ENCODE measurements at places on chromosomes 12 and 14. TPM values are rescaled to one million over a fixed set of nuclear protein-coding genes. Genes with fewer than 3 reads are reported as not detected.

- no peak overlapping the region for H3K27ac ChIP-seq
- peaks cover 18% of the 10 kb centered on the region for H3K4me1 ChIP-seq
- no peaks in the 10 kb centered on the region for H3K36me3 ChIP-seq
- H3K27me3 ChIP-seq = no peaks in the 10 kb centered on the region
- H3K4me3 ChIP-seq = no peak overlapping the region
- no peak for DNase-seq
Measured at GRCh38 chr14:104396682-104397470, 182.7 kb upstream of the C14orf180 start.

DNA sequence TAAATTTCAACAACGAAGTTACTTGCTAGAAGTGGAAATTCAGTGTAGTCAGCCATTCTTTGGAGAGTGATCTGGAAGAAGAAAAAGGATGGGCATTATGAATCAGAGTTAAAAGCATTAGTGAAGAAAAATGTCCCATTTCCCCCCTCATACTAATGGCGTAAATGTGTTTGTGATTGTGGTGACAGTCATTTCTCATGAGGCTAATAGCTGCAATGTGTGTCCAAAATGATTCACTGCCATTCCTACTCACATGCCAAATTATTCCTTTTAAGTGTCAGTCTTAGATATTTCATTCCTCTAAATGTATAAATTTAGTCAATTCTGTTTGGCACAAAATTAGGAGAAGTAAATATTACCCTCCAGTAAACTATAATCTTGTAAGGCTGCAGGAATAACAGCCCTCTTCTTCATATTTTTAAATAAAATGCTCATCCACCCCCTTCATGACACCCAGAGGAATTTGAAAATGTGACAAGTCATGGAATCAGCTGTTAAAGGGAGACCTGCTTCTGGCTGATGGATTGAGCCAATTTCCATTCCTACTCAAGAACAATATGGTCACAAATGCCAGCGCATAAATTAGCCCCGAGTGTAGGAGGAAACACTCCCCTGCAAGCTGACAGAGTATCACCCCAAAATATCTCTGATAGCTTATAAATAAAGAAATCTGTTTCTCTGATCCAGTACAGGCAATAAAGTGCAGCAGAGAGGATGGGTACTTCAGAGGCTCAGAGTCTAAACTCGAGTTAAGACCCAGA lies 912.3 kb upstream of the SEL1L start:
- H3K27me3 ChIP-seq = no peaks in the 10 kb centered on the region
- H3K36me3 ChIP-seq = no peaks in the 10 kb centered on the region
- no peaks in the 10 kb centered on the region for H3K4me1 ChIP-seq
- peak; percentile 61 for DNase-seq
- no peak overlapping the region for H3K27ac ChIP-seq

GRCh38 chr12:2539938-2540337 lies 254.8 kb upstream of the FKBP4 start:
- H3K36me3 ChIP-seq = peaks cover 11% of the 10 kb centered on the region
- DNase-seq = no peak
- peaks cover 21% of the 10 kb centered on the region for H3K4me1 ChIP-seq
- no peak overlapping the region for H3K27ac ChIP-seq

DNA sequence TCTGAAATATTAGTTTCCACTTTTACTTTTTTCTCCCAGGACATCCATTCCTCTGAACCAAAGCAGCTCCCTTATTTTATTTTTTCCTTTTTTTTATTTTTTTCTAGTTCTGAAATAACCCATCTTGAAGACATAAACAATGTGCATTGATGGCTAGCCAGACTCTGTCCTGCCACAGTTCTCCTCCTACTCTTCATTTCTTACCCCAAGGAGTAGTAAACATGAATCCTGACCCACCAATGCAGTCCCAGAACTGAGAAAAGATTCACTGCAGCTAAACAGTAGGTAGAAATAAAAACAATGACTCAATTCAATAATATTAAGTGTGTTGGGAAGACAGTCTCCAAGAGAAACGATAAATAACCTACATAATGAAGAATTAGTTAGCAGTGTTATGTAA lies 65.7 kb upstream of the NOVA1 start:
- no peaks in the 10 kb centered on the region for H3K27me3 ChIP-seq
- H3K27ac ChIP-seq = no peak overlapping the region
- no peak overlapping the region for H3K4me3 ChIP-seq
- H3K4me1 ChIP-seq = no peaks in the 10 kb centered on the region

- peaks cover 39% of the 10 kb centered on the region for H3K36me3 ChIP-seq
- no peak overlapping the region for H3K27ac ChIP-seq
- H3K4me3 ChIP-seq = no peak overlapping the region
- H3K27me3 ChIP-seq = no peaks in the 10 kb centered on the region
- peak; percentile 26 for DNase-seq
Measured at GRCh38 chr12:51205350-51205749, 12.5 kb downstream of the POU6F1 start.

DNA sequence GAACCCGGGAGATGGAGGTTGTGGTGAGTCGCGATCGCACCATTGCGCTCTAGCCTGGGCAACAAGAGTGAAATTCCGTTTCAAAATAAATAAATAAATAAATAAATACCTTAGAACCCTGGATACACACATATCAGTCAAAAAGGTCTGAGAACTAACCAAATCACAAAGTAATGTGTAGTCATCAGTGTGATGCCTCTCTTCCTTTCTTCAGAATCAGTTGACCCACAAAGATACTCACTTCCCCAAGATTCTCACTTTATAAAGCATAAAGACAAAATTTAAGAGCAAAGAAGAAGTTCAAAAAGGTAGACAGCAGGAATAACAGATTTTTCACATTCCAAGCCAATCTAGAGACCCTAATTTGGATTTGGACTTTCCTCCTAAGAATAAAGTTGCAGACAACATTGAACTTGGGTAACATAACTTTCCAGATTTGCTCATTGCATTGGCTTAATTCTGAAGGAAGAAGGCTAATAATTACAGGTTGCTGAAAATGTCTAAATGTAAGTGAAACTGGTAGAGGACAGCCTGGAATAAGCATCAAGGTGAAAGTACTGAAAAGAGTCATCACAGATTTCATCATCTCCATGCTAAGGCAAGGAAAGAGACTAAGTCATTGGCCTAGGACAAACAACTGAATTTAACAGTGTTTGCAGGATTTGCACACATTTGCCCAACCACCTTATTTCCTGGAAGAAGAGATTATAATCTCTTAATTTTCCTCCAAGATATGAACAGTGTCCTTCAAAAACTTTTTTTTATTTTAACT lies 17.4 kb downstream of the TMED10 start:
- H3K4me1 ChIP-seq = peaks cover 3% of the 10 kb centered on the region
- no peak overlapping the region for H3K4me3 ChIP-seq
- no peak for DNase-seq
- H3K36me3 ChIP-seq = no peaks in the 10 kb centered on the region
- H3K27ac ChIP-seq = no peak overlapping the region
- no peaks in the 10 kb centered on the region for H3K27me3 ChIP-seq

GRCh38 chr12:9221483-9221882 lies 13.3 kb upstream of the PZP start:
- H3K4me3 ChIP-seq = no peak overlapping the region
- H3K36me3 ChIP-seq = no peaks in the 10 kb centered on the region
- DNase-seq = no peak
- H3K27me3 ChIP-seq = no peaks in the 10 kb centered on the region

GRCh38 chr12:120971299-120972180 lies 6.8 kb upstream of the HNF1A start:
- no peaks in the 10 kb centered on the region for H3K36me3 ChIP-seq
- no peak overlapping the region for H3K27ac ChIP-seq
- peaks cover 7% of the 10 kb centered on the region for H3K4me1 ChIP-seq
- H3K4me3 ChIP-seq = no peak overlapping the region
- H3K27me3 ChIP-seq = no peaks in the 10 kb centered on the region

DNA sequence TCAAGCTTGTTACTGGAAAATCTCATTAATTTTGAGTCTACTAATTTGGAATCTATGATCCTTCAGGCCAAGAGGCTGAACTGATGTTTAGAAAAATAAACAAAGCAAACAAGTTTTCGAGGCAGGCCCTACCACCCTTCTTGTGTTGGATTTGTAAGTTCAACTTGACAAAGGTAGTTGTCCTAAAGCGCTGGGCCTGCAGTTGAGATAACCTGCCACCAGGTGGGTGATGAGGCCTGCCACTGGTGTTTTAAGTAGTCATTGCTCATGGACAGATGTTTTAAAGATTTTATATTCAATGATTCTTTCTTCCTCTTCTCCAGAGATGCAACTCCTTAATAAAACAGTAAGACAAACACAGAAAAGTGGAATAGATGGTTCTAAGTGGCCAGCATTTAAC lies 19.4 kb downstream of the ACVRL1 start:
- peaks cover 2% of the 10 kb centered on the region for H3K27me3 ChIP-seq
- H3K4me1 ChIP-seq = peaks cover 17% of the 10 kb centered on the region
- no peaks in the 10 kb centered on the region for H3K36me3 ChIP-seq
- H3K27ac ChIP-seq = no peak overlapping the region
- DNase-seq = no peak

GRCh38 chr12:11486623-11487444 lies 91.5 kb upstream of the PRB2 start:
- H3K36me3 ChIP-seq = no peaks in the 10 kb centered on the region
- no peaks in the 10 kb centered on the region for H3K27me3 ChIP-seq
- no peak overlapping the region for H3K27ac ChIP-seq
- H3K4me3 ChIP-seq = no peak overlapping the region
- DNase-seq = peak; percentile 35

- no peak overlapping the region for H3K27ac ChIP-seq
- DNase-seq = no peak
- no peaks in the 10 kb centered on the region for H3K36me3 ChIP-seq
- no peak overlapping the region for H3K4me3 ChIP-seq
- peaks cover 4% of the 10 kb centered on the region for H3K4me1 ChIP-seq
- H3K27me3 ChIP-seq = no peaks in the 10 kb centered on the region
Measured at GRCh38 chr12:117518594-117519270, 157.3 kb upstream of the NOS1 start.

- H3K4me1 ChIP-seq = peaks cover 55% of the 10 kb centered on the region
- no peaks in the 10 kb centered on the region for H3K36me3 ChIP-seq
- no peaks in the 10 kb centered on the region for H3K27me3 ChIP-seq
Measured at GRCh38 chr12:104671409-104672095, 214.8 kb downstream of the CHST11 start.

GRCh38 chr14:89697281-89698060 lies 257.1 kb downstream of the EFCAB11 start:
- no peaks in the 10 kb centered on the region for H3K36me3 ChIP-seq
- no peak overlapping the region for H3K4me3 ChIP-seq
- DNase-seq = no peak
- H3K4me1 ChIP-seq = peaks cover 12% of the 10 kb centered on the region

DNA sequence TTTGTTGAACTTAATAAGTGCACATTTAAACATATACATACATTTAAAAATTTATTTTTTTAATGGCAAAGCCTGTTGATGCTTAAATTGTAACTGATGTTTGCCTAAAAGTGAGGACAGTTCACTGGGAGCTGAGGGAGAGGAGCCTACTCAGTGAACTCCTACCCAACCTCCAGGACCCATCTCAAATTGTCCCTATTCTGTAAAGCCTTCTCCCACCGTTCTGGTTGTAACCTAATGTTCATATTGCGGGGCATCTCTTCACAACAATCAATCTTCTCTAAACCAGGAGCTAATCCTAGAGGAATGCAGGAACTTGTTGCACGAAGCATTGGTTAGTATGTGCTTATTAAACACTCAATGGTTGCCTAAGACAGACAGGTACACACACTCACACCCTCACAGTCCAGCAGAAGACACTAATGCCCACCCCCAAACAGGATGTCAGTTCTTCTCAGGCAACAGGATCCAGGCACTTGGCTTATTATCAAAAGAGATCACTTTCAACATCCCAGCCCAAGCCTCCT lies 1.8 kb downstream of the CLMN start:
- peak overlapping the region; percentile 34 for H3K27ac ChIP-seq
- peaks cover 2% of the 10 kb centered on the region for H3K27me3 ChIP-seq
- no peak overlapping the region for H3K4me3 ChIP-seq
- peaks cover 41% of the 10 kb centered on the region for H3K4me1 ChIP-seq
- H3K36me3 ChIP-seq = no peaks in the 10 kb centered on the region

GRCh38 chr14:24145219-24145618 lies 1.2 kb downstream of the PSME2 start:
- DNase-seq = no peak
- H3K27me3 ChIP-seq = no peaks in the 10 kb centered on the region
- no peak overlapping the region for H3K27ac ChIP-seq
- peaks cover 39% of the 10 kb centered on the region for H3K4me1 ChIP-seq

- no peaks in the 10 kb centered on the region for H3K36me3 ChIP-seq
- no peaks in the 10 kb centered on the region for H3K27me3 ChIP-seq
- no peak for DNase-seq
- no peak overlapping the region for H3K27ac ChIP-seq
- H3K4me1 ChIP-seq = peaks cover 4% of the 10 kb centered on the region
Measured at GRCh38 chr14:97299661-97300060, 502.5 kb downstream of the VRK1 start.

GRCh38 chr12:75631831-75632230 lies 120.4 kb upstream of the KRR1 start:
- no peaks in the 10 kb centered on the region for H3K4me1 ChIP-seq
- H3K27ac ChIP-seq = peak overlapping the region; percentile 37
- H3K4me3 ChIP-seq = no peak overlapping the region

DNA sequence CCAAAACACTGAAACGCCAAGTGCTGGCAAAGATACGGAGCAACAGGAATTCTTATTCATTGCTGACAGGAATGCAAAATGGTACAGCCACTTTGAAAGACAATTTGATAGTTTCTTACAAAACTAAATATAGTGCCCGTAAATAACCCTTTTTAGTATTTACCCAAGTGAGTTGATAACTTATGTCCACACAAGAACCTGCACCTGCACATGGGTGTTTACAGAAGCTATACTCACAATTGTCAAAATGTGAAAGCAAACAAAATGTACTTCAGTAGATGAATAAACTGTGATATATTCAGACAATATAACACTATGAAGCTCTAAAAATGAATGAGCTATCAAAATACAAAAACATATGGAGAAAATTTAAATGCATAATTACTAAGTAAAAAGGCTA lies 86.6 kb downstream of the ATXN7L3B start:
- H3K4me3 ChIP-seq = no peak overlapping the region
- H3K4me1 ChIP-seq = no peaks in the 10 kb centered on the region
- no peak for DNase-seq
- H3K27ac ChIP-seq = no peak overlapping the region
- H3K27me3 ChIP-seq = no peaks in the 10 kb centered on the region

GRCh38 chr14:64717870-64718269 lies 13.6 kb downstream of the PLEKHG3 start:
- H3K4me1 ChIP-seq = peaks cover 62% of the 10 kb centered on the region
- no peak for DNase-seq
- no peak overlapping the region for H3K4me3 ChIP-seq
- H3K27me3 ChIP-seq = no peaks in the 10 kb centered on the region

GRCh38 chr14:53741479-53742232 lies 215.0 kb downstream of the BMP4 start:
- no peaks in the 10 kb centered on the region for H3K36me3 ChIP-seq
- peak; percentile 13 for DNase-seq
- no peak overlapping the region for H3K4me3 ChIP-seq
- no peak overlapping the region for H3K27ac ChIP-seq

ZNF891 gene
- 7.5 TPM for total RNA-seq

BMP4 gene
- total RNA-seq = 62.8 TPM

CCND2 gene
- 127 TPM for total RNA-seq

B3GNT4 gene
- total RNA-seq = 1.3 TPM

WNT1 gene
- not detected for total RNA-seq

TAS2R9 gene
- 1.4 TPM for total RNA-seq

GALNT16 gene
- total RNA-seq = 20.4 TPM

CDKL1 gene
- total RNA-seq = 15.3 TPM

CLEC4D gene
- 2.6 TPM for total RNA-seq

SLC10A1 gene
- total RNA-seq = not detected

SERPINA9 gene
- total RNA-seq = not detected

AREL1 gene
- total RNA-seq = 35.6 TPM

TRMT5 gene
- total RNA-seq = 20.1 TPM

RNASE3 gene
- 3.7 TPM for total RNA-seq

ARHGEF25 gene
- total RNA-seq = 27.2 TPM

OAS2 gene
- total RNA-seq = 4.9 TPM

KHNYN gene
- 38.3 TPM for total RNA-seq

LMNTD1 gene
- total RNA-seq = 2.5 TPM

Measured in spinal cord (tissue), 10 donors.